C1 segment of cervical spinal cord (tissue), 14 donors: ENCODE measurements at places on chromosomes 7 and 10.

- DNase-seq = no peak
Measured at GRCh38 chr7:83837683-83838082, 188.7 kb upstream of the SEMA3E start.

GRCh38 chr7:158133515-158134271, 453.9 kb downstream of the PTPRN2 start:
- no peak for DNase-seq

DNA sequence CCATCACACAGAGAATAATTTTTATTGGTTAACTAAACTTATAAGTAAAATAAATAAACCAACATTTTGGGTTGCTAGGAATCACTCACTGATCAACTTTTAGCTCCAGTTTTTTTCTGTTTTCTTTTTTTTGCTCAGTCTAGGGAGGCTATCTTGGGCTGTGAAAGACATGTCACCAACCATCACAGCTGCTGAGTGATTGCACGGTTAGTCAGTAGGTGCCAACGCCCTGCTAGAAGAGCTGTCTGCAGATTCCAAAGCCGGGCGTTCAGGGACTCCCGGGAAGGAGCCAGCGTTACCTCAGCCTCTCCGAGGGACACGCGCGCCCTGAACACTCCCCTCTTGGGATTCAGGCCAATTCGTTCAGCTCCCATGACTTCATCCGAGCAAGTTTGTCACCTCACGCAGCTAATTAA, 604 bp upstream of the STAM start:
- no peak for DNase-seq

GRCh38 chr7:14846405-14846804, 56.1 kb downstream of the DGKB start:
- no peak for DNase-seq

DNA sequence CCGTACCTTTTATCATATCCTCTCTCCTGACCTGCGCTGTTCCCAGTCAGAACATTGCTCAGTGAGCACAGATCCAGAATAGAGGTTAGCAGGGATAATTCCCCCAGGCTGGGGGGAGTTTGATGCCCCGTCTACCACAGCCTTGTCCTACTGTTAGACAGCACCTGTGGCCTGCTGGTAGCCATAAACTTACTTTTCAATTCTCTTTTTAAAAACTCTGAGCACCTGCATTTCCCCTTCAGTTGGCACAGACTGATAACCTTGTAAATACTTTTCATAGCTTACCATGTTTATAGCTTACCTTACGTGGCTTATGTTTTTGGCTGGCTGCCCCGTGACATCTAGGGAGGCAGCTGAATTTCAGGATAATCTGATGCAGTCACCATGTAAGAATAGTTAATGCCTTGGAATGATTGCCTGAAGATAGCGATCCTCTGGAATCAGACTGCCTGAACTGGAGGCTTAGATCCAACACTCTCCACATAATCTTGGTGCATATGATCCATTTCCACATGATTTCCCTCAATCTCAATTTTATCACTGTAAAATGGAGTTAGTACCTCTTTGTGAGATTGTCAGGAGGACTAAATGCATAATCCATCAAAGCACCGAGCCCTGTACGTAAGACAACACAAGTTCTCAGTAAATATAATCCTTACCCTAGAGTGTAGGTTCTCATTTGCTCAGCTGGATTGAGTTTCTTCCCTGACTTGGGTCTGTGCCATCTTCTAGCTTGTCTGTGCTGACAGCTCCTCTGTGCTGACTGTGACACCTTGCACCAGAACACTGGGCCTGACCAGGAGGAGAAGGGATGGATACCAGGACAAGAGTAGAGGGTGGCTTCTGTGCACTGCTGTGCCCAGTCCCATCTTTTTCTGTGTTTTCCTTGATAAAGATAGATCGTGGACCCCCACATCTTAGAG, 111.7 kb upstream of the GJD4 start:
- no peak for DNase-seq

DNA sequence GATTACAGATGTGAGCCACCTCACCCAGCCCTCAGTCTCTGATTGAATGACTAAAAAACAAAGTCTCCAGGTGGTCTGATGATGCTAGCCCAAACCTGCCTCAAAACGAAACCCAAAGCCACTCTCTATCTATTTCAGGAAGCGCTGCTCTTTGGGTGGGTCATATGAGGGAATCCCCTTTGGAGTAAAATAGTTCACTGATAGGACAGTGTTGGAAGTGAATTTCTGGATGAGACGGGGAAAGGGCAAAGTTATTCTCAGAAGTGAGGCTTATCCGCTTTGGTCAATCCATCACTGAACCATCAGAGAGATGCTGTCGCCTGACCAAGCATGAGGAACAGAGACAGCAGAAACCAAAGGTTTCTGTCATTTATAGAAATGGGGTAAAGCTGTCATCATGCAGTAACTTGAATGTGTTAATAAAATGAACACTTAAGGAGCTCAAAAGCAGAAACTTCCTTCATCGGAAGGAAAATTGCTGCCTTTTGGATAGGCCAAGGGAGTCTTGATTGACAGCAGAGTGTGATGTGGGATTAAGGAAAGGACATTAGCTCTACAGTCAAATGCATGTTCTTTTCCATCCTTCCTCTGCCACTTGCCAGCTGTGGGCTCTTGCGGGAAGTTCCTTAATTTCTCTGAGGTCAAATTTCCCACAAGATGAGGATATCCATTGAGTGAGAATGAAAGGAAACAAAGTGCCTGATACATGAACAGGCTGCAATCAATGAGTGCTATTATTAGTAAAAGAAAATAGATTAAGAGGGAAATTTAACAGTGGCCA, 64.9 kb upstream of the C1QL3 start:
- no peak for DNase-seq

- DNase-seq = no peak
Measured at GRCh38 chr7:117946151-117946633, 73.0 kb upstream of the CTTNBP2 start.

DNA sequence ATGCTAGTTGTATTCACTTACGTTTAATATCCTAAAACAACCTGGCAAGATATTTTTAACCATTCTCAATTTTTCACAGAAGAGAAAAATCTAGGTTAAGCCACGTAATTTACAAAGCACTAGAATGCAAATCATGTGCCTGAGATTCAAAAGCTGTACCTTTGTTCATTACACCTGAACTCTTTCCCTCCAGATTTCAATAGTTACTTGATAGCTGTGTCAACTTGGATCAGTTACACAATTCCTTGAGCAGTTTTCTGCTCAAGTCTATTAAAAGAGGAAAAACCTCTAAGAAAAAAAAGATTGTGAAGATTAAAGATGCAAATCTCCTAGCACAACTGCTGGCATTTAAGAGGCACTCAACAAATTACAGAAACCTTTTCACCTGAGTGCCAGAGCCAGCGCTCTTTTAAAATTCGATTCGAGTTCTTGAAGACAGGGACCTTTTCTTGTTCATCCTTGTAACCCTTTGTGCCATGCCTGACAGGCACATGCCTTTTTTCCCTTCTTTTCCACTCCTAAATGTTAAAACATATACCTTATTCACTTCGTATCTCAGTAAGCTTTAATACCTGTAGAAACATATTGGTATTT, 886 bp downstream of the NSUN6 start:
- no peak for DNase-seq

GRCh38 chr7:33243319-33243881, 114.0 kb downstream of the BBS9 start:
- no peak for DNase-seq

GRCh38 chr7:115267503-115267902, 345.6 kb downstream of the MDFIC start:
- DNase-seq = no peak
